ENCODE measurements at places on chromosomes 11 and 22.
A peak's percentile ranks its signal among the peaks of the same experiment; 100 is the strongest.

GRCh38 chr22:40076702-40077645 is 82.2 kb downstream of the FAM83F start:
- no peak for DNase-seq

DNA sequence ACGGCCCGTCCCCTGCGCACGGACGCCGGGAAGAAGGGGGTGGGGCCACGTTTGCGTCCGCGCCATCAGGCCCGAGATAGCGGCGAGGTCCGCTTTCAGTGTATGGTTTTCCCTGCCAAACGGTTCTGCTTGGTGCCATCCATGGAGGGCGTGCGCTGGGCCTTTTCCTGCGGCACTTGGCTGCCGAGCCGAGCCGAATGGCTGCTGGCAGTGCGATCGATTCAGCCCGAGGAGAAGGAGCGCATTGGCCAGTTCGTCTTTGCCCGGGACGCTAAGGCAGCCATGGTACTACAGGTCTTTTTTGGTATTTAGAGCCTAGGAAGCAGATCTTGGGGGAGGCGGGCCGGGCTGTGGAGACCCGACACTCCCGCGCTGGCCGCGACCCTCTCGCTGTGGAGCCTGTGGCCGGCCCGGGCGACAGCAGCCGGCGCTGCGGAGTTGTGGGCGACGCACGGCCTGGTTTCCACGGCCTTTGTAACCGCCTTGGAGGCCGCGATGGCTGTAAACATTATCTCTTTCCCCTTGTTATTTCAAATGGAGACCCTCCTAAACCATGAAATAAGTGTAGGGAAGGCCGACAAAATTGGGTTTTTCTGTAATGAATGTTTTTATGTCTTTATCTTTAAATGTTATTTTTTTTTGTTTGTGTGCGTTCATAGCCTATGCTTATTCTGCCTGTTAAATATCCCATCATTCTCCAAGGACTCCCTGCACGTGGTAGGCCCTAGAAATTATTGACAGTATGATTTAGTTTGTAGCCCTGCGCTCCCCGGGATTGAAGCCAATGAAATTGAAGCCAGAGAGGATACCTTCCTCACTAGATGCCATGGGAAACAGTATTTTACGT is at the start of gene AASDHPPT:
Gene AASDHPPT, plus strand, starts transcription at position 54 of the 847 bp plus-strand sequence. Its CDS starts 49 bp downstream, at position 103.
- no peak for DNase-seq

- DNase-seq: no peak
Measured at GRCh38 chr11:34192481-34193401, 87.3 kb downstream of the NAT10 start.

GRCh38 chr11:119684361-119685110 is 44.5 kb downstream of the NECTIN1 start:
- DNase-seq: no peak

- DNase-seq: no peak
Measured at GRCh38 chr22:28608546-28608945, 71.1 kb downstream of the TTC28 start.

GRCh38 chr22:38464992-38465672 is 2.8 kb upstream of the KDELR3 start:
- no peak for DNase-seq

DNA sequence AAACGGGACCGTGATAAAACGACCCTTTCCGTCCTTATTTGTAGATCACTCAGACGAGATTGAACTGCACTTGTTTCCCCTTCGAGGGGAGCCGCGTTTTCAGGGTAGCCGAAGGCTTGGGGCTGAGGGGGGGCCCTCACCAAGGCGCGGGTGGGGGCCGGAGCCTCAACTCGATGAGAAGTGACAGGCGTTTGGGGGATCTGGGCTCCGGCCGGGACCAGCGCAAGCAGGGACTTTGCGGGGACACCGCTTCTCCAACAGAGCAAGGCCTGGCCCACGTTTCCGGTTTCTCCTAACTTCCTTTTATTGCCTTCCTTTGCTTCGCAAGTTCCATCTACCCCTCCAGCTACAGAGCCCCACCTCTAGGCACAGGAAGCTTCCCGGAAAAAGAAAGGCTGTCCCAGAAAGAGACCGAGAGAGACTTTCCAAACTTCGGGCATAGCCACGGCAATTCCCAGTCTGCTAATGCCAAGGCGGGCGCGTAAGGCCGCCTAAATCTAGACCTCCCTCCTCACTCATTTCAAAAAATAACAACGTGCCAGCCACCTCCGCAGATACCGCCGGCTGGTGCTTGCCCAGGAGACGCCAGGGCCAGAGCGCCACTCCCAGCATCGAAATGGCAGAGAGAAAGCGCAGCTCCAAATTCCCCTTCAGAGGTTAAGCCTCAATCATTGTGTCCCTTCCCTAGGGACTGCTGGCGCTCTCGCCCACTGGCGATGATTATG is 6.6 kb downstream of the PAX6 start:
- DNase-seq: no peak

DNA sequence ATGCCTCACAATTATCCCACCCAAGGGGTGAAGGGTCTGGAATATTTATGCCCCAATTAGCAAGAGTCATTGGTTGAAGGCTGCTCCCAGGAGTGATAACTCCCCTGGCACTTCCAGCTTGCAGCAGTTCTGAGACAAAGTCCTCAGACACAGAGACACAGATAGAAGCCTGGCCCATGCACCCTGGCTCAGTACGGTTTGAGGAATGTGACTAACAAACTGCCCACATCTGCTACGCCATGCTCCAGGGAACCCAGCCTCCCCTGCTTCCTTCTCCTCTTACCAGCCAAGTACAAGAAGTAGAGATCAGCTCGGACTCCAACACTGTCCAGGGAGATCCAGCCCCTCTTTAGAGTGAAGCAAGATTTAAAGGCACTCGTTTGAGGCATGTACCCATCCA is 48.5 kb upstream of the BMAL1 start:
- DNase-seq: no peak

GRCh38 chr11:122131126-122131525 is 15.1 kb upstream of the BLID start:
- no peak for DNase-seq

DNA sequence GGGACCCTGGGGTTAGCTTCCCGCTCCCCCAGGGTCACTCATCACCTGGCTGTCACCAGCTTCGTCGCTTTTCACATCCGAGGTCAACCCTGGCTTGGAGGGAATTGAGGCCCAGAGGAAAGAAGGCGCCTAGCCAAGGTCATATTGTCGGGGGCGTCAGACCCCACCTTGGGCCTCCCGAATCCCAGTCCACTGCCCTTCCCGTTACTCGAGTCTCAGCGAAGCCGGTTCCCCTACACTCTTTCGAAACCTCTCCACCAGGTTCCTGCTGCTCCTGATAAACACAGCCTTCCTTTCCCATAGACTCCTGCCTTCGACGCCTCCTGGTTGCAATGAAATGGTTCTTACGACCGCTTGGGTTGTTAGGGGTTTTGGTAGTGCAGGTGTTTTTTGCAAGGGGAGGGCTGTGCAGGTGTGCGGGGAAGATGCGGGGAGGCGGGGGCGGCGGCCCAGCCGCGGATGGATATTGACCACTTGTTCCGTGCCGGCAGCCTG is 642 bp downstream of the NAA40 start:
- DNase-seq: no peak

DNA sequence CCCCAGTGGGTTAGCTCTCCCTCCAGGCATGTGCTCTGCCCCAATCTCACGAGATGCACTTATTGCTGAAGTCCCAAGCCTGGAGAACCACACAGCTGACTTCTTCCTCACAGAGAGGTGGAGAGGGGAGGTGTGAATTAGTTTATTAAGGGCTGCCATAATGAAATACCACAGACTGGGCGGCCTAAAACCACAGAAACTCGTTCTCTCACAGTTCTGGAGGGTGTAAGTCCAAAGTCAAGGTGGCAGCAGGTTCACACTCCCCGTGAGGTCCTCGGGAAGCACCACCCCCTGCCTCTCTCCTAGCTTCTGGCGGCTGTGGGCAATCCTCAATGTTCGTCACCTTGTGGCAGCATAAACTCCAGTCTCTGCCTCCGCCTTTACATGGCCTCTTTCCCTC is 39.3 kb downstream of the TECTA start:
- no peak for DNase-seq

- no peak for DNase-seq
Measured at GRCh38 chr11:124041254-124041653, at the start of gene OR10G7. OR10G7 (minus strand) TSS chr11:124041325; CDS start chr11:124039001, 2,324 bp downstream.

GRCh38 chr11:103959279-103959942 is 77.0 kb upstream of the DDI1 start:
- no peak for DNase-seq

DNA sequence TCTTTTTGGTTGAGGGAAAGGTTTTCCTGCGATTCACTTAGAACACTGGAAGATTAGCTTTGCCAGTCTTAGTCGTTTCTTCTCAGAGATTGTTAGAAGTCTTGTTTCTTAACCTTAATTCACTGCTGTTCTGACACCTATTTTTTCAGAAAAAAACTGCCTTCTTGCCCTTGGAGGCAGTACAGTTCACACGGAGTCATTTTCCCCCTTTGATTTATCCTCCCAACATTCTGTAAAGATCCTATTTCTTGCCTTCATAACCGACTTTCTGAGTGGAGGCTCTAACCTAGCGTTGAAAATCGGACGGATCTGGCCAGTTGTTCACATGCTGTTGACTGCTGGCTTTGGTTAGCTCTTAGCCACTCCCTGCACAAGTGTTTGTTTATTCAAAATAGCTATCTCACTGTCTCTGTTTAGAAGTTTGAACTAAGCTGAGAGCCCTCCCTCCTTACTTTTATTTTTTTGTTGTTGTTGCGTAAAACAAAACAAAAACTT is 737 bp downstream of the BCL2L13 start:
- peak; percentile 15 for DNase-seq

- DNase-seq: peak; percentile 67
Measured at GRCh38 chr11:63535734-63536133, 874 bp upstream of the PLAAT4 start.

GRCh38 chr11:45247433-45247832 is 38.7 kb downstream of the SYT13 start:
- DNase-seq: no peak

GRCh38 chr22:29157759-29158535 is 47.7 kb upstream of the EMID1 start:
- no peak for DNase-seq

GRCh38 chr22:40690370-40690769 is 11.1 kb downstream of the MCHR1 start:
- DNase-seq: no peak

DNA sequence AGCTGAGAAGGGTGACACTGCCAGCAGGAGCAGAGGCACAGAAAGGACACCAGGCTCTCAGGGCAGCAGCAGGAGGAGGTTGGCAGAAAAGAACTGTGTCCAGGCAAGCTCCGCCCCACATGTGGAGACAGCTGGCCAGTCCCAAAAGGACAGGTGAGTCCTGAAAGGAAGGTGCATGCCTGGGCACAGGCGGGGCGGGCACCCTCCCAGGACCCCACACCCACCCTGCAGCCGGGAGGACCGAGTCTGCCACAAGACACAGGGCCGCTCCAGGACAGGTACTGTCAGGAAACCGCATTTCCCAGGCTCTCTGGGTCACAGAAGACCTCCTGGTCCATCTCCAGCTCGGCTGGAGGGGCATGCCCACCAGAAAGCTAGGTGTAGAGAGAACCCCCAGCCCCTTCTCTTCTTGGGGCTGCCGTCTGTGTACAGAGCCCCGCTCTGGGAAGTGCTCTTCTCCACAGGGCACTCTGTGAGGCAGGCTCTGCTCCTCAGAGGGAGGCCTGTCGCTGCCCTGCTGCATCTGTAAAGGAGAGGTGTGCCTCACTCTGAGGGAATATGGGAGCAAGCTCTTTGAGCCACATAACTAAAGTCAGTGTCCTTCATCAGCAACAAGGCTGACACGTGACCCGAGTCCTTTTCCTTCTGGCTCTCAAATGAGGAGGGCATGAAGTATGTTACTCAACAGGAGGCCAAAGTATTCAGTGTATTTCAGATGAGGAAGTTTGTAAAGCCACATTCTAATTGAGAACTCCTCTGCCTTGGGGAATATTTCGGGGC is 50.5 kb downstream of the CLTCL1 start:
- no peak for DNase-seq

GRCh38 chr11:15473954-15474837 is 359.5 kb downstream of the INSC start:
- no peak for DNase-seq

DNA sequence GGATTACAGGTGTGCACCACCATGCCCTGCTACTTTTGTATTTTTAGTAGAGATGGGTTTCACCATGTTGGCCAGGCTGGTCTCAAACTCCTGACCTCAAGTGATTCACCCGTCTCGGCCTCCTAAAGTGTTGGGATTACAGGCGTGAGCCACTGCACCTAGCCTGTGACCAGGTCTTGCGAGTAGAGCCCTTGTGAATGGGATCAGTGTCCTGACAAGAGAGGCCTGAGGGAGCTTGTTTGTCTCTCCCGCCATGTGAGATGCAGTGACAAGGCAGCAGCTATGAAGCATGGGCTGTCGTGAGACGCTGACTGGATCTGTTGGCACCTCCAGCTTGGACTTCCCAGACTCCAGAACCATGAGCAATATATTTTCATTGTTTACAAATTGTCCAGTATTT is 69.3 kb downstream of the LRRC32 start:
- no peak for DNase-seq

DNA sequence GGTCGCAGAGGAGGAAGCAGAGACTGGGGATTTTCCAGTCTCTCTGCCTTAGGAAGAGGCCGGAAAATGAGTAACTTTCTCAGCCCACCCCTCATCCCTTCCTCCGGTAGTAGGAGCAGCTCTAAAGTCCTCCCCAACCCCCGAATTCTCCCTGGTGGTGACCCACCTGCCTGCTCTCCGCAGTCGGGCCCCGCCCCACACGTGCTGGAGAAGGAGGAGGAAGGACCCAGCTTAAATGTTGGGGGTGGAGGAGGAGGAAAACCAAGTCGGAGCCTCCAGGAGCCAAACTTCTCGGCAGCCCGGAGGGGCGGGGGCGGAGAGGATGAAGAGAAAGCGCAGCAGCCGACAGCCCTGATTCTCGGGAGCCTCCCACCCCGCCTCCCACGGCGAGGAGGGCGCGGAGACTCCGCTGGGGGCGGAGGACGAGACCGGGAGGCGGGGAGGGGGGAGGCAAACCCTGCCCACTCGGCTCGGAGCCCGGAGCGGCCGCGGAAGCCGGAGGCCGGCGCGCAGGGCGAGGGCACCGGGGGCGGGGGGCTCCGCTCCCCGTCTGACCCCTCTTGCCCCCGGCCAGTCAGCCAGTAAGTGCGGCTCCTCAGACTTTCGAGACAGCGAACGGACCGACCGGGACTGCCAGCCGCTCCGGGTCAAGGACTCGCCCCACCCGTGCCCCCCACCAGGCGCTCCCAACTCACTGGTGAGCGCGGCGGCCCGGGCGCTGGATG is at the start of gene TPBGL:
Gene TPBGL, plus strand, starts transcription at position 464 of the 725 bp plus-strand sequence. CDS start 276 bp downstream, outside the sequence.
- no peak for DNase-seq

- no peak for DNase-seq
Measured at GRCh38 chr11:99370549-99371216, 349.9 kb downstream of the CNTN5 start.

DNA sequence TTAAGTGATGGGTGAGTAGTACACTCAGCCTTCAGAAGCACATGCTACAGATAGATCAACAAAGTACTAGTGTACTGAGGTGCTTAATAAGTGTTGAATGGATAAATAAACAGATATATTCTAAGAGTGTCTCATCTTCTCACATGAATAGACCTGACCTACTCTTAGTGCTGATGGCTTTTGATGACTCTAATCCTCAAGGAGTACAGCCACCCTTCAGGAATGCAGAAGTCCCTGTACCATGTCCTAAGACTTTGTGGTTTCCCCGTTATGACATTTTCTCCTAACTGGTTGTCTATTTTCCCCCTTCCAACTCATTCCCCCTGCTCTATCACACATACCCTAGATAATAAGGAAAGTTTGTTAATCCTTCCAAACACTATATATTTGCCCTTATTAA is 61.6 kb downstream of the C11orf65 start:
- no peak for DNase-seq

GRCh38 chr11:32396991-32397390 is 38.3 kb downstream of the WT1 start:
- DNase-seq: no peak

- DNase-seq: no peak
Measured at GRCh38 chr22:27051407-27051806, 394.0 kb downstream of the MIAT start.

GRCh38 chr11:132211479-132211878 is 841.1 kb downstream of the NTM start:
- DNase-seq: no peak
